Kidney capillary endothelial cell (primary cell): ENCODE measurements at places on chromosomes 4 and X.
A peak's percentile ranks its signal among the peaks of the same experiment; 100 is the strongest.

DNA sequence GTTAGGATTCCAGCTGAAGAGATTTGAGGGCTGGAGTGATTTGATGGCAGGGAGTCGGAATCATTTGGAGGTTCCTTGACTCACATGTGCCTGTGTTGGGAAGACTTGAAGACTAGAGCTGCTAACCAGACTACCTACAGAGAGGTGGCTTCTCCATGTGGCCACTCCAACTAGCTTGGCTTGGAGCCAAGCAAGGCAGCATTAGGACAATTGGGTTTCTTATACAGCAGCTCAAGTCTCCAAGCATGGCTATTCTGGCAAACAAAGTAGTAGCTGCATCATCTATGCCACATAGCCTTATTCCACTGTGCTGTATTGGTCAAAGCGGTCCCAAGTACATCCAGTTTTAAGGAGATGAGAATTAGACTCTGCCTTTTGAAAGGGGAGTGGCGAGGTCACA, 171.7 kb upstream of the SLC4A4 start:
- no peak for DNase-seq

DNA sequence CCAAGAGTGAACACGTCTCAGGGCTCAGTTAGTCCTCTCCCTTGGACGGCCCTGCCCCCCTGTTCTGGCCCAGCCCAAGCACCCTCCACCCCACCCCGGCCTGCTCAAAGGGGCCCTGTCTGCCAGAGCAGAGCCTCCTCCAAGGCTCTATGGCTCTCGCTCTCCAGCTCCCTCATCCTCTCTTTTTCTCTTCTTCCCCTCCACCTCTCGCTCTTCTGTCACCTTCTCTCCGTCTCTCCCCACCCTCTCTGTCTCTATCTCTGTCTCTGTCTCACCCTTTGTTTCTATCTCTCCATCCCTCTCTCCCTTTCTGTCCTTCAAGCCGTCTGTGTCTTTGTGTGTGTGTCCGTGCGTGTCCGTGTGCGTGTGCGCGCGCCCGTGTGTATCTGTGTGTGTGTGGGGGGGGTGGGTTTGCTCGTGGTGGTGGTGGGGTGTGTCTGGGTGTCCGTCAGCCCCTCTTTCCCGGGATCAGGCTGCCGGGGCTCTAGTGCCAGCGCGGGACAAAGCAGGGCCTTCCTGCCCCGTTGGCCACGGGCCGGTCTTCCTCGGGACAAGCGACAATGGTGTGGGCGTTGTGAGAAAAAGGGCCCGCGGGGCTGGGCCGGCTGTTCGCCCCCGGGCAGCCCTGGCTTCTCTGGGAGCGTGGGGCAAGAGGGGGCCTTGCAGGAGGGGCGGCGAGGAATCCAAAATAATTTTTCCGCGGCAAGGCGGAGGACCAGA, 8.7 kb downstream of the FRG2 start:
- no peak for DNase-seq

- no peak for DNase-seq
These were observed 376.5 kb downstream of the CCSER1 start for GRCh38 chr4:90503677-90504076.

DNA sequence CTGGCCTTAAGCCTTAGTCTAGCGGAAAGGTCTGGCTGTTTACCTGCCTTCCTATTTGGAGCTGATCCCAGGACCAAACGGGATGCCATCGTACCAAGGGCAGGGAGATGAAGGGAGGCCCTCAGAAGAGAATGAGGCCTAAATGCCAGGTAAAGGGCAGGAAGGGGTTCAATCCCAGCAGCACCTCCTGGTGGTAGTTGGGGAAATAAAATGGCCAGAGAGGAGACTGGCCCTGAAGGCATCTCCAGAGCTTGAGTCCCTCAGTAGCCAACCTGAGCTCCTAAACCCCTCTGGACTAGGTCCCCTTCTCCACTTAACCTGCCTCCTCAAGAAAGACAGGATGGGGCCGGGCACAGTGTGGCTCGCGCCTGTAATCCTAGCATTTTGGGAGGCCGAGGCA, 53.7 kb downstream of the KDM5C start:
- DNase-seq = no peak

DNA sequence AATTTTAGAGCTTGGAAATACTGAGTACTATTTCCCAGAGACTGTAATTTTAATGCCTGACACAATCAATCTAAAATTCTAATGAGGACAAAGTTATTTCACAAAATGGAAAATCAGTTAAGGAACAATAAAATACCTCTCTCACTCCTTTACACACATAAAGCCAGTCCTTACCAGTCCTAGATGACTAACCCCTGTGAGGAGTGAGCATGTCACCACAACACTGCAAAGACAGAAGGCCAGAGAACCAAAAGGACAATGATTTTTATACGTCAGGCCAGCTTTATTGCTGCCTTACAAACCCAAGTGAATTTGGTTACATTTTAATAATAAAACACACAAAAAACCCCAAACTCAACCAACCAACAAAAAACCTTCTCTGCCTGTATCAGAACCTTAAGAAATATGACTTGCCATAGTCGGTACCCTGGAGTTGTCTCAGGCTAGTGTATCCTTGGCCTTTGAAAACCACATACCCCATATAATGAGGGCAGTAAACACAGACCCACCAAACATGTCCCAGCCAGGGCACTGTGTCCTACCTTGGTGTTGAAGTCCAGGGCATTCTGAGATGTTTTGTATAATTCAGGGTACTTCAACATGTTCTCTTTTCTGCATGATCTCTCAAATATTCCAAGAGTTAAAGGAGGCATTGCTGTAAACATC, 57.6 kb downstream of the SHISA3 start:
- no peak for DNase-seq

DNA sequence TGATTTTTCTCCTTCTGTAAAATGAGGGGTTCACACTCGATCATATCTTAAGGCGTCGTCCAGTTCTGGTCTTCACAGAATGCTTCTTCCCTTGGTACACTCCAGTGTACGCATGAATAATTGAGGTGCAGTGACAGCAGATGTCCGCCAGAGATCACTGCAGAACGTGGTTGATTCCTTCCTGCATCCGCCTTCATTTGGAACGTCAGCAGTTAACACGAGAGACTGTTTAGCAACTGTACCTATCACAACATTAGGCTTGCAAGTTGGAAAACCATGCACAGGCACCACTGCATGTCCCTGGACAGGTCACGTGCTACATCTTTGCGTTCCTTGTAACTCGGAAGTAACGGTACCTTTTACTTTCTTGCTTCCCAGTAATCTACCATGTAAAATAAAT, 66.0 kb upstream of the GEMIN8 start:
- peak; percentile 33 for DNase-seq

DNA sequence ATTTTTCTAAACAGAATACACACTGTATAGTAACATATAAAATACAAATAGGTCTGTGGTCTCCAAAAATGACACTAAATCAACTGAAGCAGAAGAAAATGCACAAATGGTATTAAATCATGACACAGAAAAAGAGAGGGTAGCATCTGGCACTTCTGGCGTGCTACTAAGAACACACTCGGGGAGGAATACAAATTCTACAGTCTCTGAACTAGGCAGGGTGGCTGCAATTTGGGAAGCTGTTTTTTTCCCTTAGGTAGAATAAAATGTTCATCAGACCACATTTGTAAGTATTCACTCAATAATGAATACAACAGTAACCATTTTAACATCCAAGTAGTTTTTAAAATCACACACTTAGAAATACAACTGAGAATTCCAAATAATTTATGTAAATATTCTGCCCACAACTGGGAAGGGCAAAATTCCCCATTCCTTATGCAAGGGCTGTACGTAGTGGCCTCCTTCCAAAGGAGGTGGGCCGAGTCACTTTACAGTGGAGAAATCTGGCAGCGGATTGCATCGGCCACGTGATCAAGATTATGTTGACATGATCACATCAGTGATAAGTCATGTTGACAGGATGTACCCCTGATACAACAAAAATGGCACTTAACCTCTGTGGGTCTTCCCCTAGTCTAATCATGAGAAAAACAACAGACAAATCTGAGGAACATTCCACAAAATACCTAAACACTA, 101.1 kb downstream of the TSPAN5 start:
- no peak for DNase-seq

DNA sequence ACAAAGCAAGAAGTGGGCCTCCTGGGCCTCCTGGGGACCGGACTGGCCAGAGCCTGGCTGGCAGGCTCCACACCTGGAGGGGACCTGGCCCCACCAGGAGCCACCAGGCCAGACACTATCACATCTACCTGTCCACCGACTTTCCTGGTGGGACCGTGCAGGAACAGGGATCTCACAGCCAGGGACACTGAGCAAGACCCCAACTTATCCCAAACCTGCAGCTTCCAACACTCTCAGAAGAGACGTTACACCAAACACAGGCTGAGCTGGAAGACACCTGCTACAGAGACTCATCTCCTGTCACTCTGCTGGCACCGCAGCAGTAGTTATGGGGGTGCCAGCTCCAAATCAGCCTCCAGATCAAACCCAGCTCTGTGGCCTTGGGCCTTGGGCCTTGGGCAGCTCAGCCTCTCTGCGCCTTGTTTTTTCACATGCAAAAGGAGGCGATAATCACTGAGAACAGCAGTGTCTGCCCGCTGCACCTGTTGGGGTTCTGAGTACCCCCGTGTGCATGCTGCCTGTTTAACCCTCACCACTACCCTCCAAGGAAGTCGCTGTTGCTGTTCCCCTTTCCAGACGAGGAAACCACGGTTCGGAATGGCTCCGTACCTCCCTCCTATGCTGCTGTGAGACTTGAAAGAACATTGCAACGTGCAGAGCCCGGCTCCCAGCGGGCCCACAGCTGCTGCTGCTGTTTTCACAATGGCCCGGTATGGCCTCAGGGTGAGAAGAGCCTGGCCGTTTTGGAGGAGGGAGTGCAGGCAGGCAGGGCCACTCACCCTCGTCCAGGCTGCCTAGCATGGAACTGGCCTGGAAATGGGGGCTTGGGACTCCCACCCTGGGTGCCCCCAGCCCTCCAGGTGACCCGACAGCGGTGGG, 69.6 kb downstream of the ADRA2C start:
- no peak for DNase-seq

DNA sequence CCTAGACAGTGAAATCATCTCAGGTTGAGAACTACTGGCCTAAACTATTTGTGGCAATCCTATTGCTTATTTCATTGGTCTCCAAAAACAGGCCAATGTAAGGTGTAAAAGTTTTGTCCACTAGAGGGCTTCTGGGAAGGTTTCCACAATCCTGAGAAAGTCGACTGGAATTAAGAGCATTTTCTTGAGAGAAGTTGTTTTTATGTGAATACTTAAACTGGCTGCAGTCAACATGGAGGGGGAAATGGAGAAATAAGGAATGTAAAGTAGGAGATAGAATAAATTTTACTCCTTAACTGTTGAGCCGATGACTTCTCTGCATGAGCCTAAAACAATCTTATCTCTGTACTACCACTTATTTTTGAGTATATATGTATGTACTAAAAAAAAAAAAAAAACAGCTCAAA, 11.0 kb upstream of the EIF4E start:
- peak; percentile 67 for DNase-seq

DNA sequence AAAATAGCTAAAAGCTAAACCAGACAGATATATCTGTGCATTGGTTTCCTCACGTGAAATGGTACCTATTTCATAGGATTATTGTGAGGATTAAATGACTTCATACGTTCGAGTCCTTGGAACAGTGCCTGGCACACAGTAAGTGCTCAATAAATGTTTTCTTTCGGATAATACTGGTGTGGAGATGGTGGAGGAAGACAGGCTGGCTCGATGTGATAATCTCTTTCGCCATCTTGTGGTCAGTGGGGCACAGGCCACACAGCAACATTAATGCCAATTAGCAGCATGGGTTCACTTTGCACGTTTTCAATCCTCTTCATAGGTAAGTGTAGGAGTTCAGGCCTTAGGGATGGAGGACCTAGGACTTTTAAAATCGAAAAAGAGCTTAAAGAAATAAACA, 9.3 kb downstream of the PAGE4 start:
- peak; percentile 33 for DNase-seq

- no peak for DNase-seq
These were observed 58.1 kb downstream of the ADGRG2 start for GRCh38 chrX:19064175-19064574.

DNA sequence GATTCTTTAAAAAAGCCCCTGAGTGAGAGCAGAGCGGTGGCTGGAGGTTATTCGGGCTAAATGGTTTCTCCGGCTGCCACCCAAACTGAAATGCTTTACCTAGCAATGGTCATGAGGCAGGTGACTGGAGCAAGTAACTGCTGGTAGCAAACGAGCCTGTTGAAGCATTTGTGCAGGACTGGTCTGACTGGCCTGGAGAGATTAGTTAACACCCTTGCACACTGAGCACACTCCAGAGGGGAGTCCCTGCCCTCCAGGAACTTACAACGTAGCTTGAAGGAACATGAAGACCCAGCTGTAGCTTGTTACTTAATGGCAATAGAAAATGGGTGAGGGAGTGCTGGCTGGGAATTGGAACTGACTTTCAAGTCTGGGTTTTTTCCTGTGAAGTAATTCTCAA, 40.4 kb downstream of the CCNG2 start:
- no peak for DNase-seq

DNA sequence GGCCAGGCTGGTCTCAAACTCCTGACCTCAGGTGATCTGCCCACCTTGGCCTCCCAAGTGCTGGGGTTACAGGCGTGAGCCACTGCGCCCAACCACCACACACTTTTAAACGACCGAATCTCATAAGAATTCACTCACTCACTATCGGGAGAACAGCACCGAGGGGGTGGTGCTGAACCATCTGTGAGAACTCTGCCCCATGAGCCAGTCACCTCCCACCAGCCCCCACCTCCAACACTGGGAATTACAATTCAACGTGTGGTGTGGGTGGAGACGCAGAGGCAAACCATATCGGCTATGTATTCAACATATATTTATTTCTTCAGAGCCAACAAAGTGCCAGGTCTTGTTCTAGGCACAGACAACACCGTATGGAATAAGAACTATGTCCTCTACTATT, 3.6 kb downstream of the TLR3 start:
- no peak for DNase-seq

GRCh38 chr4:16158504-16158852, 67.8 kb downstream of the TAPT1 start:
- no peak for DNase-seq

DNA sequence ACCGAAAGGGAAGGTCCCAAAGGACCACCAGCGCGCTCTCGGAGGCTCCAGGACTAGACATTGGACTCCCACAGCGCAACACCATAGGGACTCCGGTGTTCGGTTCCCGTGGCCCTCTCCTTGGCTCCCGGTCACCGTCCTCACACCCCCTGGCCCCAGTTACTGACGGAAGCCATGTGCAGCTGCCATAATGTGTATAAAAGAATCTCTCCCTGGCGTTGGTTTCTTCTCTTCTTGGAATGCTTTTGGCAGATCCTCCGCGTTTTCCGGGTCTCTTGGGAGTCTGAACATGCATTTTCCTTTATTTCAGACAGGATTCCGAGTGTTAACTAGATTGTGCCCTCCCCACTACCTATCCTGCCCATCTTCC, 69.8 kb downstream of the FBXO8 start:
- DNase-seq = no peak

GRCh38 chr4:3413217-3413671, 28.5 kb upstream of the HGFAC start:
- DNase-seq = no peak

- DNase-seq = peak; percentile 26
These were observed 57.5 kb downstream of the GPR82 start for GRCh38 chrX:41781500-41781899.

DNA sequence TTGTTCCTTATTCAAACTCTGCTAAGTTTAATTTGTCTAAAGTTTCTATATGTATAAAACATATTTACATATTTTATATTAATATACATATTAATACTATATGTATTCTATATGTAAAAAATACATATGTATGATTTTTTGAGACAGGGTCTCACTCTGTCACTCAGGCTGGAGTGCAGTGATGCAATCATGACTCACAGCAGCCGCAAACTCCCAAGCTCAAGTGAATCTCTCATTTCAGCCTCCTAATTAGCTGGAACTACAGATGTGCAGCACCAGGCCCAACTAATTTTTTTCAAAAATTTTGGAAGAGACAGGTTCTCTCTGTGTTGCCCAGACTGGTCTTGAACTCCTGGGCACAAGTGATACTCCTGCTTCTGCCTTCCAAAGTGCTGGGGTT, 684.9 kb downstream of the TRAM1L1 start:
- no peak for DNase-seq
